ENCODE measurements at places on chromosomes 4 and X.

GRCh38 chrX:133054761-133055405 lies 42.0 kb downstream of the USP26 start:
- no peak for DNase-seq

DNA sequence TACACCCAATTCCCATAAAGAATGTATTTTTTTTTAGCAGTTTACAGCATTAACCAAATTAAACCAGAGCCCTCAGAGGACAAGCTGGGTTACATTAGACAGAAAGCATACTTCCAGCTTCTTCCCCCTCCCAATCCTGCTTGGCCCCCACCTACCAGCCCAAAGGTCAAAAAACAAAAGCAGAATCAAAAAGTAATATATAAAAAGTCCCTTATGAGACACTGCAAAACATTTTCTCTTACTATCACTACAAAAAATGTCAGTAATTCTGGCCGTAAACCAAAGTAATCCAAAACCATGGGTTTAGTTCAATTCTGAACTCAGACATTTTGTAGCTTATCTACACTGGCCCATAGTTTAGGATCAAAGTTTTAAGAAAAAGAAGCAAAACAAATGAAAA lies 38.0 kb downstream of the APBB2 start:
- no peak for DNase-seq

DNA sequence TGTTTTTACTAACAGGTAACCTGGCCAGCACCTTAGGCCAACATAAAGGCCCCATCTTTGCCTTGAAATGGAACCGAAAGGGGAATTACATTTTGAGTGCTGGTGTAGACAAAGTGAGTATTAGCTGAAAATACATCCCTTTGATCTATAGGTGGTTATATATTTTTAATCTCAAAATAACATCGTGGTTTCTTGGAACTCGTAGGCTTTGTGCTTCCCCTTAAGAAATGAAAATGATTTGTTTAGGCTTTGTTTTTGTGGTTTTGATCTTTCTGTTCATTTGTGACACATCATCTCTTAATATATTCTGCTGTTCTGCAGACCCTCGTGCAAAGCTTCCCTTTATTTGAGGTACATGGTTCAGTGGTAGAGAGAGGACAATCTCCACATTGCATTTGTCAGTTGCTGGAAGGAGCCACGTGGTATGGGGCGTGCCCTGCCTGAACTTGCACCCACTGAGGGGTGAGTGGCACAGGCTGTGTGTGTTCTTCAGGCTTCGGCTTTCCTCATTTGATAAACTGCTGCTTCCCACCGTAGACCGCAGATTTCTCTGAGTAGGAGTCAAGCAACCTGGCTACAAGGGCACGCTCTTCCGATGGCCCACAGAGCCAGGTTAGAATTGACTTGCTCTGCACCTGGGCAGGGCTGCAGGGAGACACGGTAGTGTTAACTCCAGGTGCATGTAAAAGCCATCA lies 72.2 kb downstream of the GPR143 start:
- no peak for DNase-seq

DNA sequence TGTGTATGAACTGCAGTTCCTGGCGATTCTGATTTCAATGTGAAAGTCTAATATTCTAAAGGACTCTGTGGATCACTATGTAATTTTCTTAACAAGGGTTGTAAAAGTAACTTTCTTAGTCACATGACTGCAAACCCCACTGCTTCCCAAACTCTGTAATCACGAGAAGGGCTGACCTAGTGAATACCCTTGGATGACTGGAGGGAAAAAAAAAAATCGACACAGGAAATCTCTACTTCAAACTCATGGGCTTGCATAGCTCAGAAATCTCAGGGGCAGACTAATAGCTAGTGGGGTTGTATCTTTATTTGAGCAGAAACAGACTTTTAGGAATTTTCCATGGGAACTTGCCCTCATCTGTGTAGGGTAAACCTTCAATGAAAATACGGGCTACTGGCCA lies 4.8 kb upstream of the MXRA5 start:
- no peak for DNase-seq

- DNase-seq: no peak
These were observed 28.8 kb downstream of the NR0B1 start for GRCh38 chrX:30280428-30280827.

DNA sequence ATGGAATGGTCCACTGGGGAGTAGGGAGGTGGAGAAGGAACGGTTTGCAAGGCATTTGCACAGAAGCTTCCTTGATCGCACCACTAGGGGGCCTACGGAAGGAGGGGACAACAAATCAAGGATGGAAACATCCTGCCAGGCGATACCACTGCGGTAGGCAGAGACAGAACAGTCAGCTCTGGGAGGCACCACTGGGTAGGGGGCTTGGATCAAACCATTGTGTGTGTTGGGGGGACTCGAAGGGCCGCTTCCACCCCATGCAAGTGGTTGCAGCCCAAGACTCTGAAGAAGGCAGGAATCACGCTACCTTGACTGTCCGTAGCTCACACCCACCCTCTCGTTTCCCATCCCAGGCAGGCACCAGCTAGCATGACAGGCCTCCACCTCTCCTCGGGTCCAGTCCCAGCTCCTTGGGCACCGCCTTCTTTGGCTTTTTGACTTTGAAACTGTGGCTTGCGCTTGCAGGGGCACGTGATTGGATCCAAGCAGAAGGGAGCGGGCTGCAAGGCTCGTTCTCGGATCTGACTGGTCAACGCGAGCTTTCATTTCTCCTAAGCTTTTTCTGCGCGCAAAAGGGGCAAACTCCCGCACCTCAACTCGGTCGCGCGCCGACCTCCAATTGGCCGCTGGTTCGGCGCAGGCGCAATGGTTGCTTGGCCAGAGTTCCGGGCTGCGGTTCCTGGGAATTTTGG lies 28.4 kb downstream of the GAGE1 start:
- DNase-seq: no peak

GRCh38 chr4:147866532-147867271 lies 134.8 kb downstream of the ARHGAP10 start:
- DNase-seq: peak; percentile 94

- DNase-seq: no peak
These were observed 33.7 kb downstream of the CLOCK start for GRCh38 chr4:55512922-55513571.

DNA sequence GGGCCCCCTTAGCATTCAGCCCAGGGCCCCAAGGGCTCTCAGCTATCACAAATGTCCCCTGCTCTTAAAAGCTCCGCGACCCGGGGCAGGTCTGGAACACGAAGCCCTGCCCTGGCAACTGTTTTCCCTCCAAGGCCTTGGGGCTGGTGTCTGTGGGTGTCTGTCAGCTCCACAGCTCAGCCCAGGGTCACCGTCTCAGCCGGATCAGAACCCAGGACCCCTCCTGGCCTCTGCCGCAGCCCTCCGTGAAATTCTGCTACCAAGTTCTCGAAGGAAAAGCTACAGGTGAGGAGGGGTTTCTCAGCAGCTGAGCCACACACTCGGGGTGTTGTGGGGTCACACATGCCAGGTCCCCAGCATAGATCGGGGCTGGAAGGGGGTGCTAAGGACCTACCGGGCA lies 61.2 kb downstream of the ACOX3 start:
- no peak for DNase-seq

GRCh38 chr4:8052160-8052691 lies 106.4 kb downstream of the ABLIM2 start:
- no peak for DNase-seq
